ENCODE measurements at places on chromosomes 16 and 17.

GRCh38 chr16:1277617-1278282 is 21.9 kb downstream of the TPSD1 start:
- DNase-seq: no peak

- DNase-seq: no peak
Observed at GRCh38 chr16:4937782-4938682, 1.1 kb upstream of the PPL start.

DNA sequence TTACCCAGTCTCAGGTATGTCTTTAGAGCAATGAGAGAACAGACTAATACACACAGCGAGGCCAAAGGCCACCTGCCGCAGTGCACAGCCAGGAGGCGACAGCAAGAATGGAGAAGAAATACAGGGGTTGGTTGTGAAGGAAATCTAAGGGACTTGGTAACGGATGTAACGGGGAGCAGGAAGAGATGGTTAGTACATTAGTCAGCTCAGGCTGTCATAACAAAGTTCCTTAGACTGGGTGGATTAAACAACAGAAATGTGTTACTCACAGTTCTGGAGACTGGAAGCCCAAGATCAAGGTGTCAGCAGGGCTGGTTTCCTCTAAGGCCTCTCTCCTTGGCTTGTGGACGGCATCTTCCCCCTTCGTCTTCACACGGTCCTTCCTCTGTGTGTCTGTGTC is 47.1 kb downstream of the TVP23C start:
- no peak for DNase-seq

DNA sequence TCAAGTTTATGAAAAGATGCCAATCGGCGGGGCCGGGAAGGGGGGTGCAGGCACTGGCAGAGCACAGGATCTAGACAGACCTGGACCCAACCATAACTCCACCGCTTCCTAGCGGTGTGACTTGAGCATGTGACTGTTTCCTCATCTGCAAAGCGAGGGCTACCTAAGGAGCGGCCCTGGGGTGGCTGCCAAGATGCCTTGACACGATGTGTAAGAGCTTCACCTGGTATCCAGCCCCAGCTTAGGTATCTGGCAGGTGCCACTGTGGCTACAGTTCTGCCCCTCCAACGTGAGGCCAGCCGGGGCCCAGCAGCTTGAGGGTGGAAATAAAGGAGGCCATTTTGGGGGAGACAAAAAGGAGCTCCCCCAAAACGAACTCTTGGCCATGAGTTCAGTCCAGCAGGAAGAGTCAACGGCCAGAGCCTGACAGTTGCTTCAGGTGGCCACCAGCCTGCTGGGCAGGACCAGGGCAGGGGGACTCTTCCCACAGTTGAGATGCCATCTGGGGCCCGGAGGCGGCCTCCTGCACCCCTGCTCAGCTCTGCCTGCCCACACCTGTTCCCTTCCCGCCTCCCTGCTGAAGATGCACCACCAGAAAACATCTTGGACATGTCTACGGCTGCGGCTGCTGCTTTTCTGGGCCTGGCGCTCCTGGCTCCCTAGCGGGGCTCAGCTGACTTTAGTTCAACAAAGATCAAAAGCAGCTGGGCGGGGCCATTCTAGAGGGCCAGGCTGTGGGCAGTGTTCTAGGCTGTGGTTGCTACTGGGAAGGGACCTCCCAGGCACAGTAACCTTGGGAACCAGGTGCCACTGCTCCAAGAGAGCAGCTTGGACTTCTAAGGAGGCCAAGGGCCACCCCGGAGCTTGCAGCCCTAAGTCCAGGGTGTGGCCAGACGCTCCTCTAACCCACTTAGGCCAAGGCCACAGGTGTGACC is 3.4 kb upstream of the MTSS2 start:
- no peak for DNase-seq

- DNase-seq: no peak
Observed at GRCh38 chr17:32020943-32021614, 13.9 kb downstream of the LRRC37B start.

- DNase-seq: no peak
Observed at GRCh38 chr17:29292071-29292991, 1.6 kb downstream of the NUFIP2 start.

GRCh38 chr17:34673995-34674890 is 94.9 kb downstream of the TMEM132E start:
- no peak for DNase-seq

GRCh38 chr17:49190932-49191331 is 19.4 kb downstream of the GNGT2 start:
- no peak for DNase-seq

DNA sequence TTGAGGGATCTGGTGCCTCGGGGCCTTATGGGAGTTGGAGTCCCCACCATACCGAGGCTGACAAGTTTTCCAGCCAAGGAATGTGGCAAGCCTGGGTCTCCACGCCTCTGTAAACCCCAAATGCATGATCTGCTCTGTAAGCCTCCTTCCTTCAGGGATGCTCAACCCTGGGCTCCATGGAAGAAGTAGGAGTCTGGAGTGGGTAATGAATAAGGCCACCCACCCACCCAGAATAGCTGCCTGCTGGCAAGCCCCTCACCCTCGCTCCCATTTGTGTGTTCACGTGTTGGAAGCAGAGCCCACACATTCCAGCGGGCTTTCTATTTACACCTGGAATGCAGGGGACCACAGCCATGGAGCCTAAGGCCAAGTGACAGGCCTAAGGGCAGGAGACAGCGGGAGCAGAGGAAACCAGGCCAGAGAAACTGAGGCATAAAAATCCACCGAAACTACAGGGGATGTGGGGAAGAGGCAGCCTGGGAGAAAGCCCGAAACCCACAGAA is 4.4 kb downstream of the DLG4 start:
- DNase-seq: no peak
